Fibroblast of lung (primary cell): ENCODE measurements at places on chromosomes 3 and 15. TPM values are rescaled to one million over a fixed set of nuclear protein-coding genes. Genes with fewer than 3 reads are reported as not detected.

DNA sequence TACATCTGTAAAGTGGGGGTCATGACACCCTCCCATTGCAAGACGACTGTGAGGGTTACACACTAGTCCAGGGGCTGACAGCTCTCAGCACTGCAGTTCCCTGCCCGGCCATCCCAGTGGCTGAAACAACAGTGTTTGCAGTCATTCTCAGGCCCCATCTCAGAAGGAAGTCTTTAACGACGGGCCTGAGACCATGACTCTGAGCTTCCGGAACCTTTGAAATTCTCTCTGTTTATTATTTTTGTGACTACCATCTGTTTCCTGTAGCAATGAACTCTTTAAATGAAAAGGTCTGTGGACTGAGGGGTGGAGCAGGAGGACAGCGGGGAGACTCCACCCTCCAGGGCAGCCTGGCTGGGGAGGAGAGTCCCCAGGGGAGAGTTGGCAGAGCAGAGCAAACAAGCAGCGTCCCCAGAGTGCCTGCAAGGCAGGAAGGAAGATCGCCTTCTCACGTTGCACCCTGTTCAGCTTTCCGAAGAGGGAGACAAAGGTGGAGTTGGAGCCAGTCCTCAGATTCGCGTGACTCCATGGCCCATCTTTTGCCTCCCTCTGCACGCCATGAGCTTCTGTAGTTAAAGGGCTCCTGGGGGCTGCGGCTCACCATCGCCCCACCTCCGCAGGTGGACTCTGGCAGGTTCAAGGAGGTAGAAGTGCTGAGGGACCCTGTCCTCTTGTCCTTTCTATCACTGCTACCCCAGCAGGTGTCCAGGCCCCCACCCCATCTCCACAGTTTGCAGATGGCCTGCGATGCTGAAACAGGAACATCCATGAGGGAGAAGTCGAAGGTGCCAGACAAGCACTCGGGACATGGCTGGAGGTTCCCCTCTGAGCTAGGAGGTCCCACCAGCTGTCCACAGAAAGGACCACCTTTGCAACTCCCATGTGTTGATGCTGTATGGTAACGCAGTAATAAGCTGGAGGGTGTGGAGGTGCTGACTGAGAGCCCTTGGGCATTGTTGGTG is 525.8 kb upstream of the PROK2 start:
- no peaks in the 10 kb centered on the region for H3K27me3 ChIP-seq
- H3K4me3 ChIP-seq = no peak overlapping the region
- peak; percentile 76 for DNase-seq
- peaks cover 6% of the 10 kb centered on the region for H3K4me1 ChIP-seq

Gene CCR3
- 0.17 and 0.26 TPM in 2 replicates for total RNA-seq

DNA sequence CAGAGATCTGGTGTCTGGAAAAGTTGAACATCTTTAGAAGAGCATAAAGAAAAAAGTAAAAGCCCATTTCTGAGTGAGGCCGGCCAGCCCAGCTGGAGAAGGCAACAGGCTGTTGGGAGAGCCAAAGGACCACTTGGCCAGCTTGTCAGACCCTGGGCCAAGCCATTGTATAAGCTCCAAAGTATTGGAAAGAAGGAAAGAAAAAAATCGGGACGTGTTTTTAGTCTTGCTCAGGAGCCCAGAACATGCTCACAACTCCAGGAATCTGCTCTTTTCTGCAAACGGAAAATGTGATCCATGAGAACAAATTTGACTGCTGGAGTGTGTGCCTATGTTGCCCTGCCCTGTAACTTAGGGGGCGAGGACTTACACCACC is 10.4 kb upstream of the CLPX start:
- peaks cover 5% of the 10 kb centered on the region for H3K27me3 ChIP-seq
- DNase-seq = no peak

GRCh38 chr3:127865941-127866340 is 43.6 kb upstream of the MGLL start:
- no peaks in the 10 kb centered on the region for H3K36me3 ChIP-seq
- H3K4me3 ChIP-seq = no peak overlapping the region
- no peaks in the 10 kb centered on the region for H3K27me3 ChIP-seq
- H3K4me1 ChIP-seq = no peaks in the 10 kb centered on the region

DNA sequence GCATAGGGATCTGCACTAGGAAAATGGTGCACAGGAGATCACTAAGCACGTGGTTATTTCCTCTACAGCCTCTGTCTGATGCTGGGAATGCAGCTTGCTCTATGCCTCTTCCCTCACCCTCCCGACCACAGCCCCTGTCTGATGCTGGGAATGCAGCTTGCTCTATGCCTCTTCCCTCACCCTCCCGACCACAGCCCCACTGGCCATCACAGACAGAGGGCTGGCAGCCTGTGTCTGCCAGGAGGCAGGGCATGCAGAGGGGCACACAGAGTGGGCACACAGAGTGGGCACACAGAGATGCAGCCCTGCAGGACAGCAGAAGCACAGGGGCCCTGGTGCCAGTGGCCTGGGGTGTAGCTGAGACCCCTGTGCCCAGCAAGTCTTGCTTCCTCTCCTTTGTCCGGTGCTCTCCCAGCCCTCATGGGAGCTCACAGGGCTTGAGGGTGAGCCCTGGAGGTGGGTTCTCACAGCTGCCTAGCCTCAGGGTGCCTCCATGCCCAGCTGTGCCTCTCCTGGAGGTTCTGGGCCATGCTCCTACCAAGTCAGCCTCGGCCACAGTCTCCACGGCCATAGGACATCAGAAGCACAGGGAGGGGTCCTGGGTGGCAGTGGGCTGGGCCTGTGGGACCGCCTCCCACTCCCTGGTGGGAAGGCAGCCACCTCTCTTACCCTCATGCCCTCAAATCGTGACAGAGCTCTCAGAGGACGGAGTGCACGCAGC is 65.8 kb downstream of the EXOG start:
- H3K27me3 ChIP-seq = no peaks in the 10 kb centered on the region
- H3K36me3 ChIP-seq = no peaks in the 10 kb centered on the region
- no peak overlapping the region for H3K4me3 ChIP-seq

DNA sequence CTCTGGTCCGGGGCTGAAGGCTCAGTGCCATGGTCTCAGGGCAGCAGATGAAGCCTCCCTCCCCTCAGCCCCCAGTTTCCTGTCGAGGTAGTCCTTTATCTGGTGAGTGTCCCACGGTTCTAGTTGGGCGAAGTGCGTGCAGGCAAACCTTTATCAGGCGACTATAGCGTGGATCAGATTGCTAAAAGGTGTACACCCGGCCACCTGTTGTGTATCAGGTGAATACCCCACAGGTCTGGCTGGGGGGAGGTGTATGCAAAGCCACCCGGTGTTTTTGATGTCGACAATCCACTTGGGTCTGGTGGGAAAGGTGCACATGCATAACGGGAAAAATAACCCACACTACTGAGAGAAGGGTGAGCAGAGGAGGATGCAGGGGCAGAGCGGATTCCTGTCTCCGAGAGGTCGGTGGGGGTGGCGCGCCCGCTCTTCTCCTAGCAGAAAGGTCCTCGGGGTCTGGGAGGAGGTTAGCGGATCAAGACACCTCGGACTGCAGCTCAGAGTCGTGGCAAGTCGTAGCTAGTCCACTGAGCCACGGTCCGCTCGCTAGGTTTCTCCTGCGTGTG is 507 bp downstream of the SLC12A6 start:
- H3K36me3 ChIP-seq = no peaks in the 10 kb centered on the region
- peak overlapping the region; percentile 52 for H3K27ac ChIP-seq
- H3K4me3 ChIP-seq = peak overlapping the region; percentile 77
- no peaks in the 10 kb centered on the region for H3K27me3 ChIP-seq
- H3K4me1 ChIP-seq = peaks cover 7% of the 10 kb centered on the region

Gene THAP10
- 2.3 and 5.0 TPM in 2 replicates for total RNA-seq

DNA sequence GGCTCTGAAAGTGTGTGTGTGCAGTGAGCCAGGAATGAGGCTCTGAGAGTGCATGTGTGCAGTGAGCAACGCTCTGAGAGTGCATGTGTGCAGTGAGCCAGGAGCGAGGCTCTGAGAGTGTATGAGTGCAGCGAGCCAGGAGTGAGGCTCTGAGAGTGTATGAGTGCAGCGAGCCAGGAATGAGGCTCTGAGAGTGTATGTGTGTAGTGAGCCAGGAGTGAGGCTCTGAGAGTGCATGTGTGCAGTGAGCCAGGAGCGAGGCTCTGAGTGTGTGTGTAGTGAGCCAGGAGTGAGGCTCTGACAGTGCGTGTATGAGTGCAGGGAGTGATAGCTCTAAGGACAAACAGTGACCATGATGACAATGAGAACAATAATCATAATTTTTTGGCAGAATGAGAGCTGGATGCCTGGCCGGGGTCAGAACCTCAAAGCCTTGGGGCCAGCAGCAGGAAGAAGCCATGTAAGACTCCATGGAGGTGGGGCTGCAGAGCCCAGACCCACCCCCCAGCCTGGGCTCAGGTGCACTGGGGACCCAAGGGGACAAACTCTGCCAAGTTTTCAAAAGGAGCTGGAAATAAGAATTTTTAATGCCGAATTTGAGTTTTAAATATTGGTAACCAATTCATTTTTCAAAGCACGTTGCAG is 85.7 kb upstream of the PRR20G start:
- no peak for DNase-seq
- H3K36me3 ChIP-seq = no peaks in the 10 kb centered on the region
- H3K27ac ChIP-seq = no peak overlapping the region

- no peaks in the 10 kb centered on the region for H3K4me1 ChIP-seq
- no peaks in the 10 kb centered on the region for H3K27me3 ChIP-seq
- no peak overlapping the region for H3K27ac ChIP-seq
- no peak for DNase-seq
- H3K36me3 ChIP-seq = no peaks in the 10 kb centered on the region
These were observed 356.1 kb downstream of the OTOL1 start for GRCh38 chr3:161852744-161853143.

Gene C3orf85
- total RNA-seq = not detected in 2 replicates

DNA sequence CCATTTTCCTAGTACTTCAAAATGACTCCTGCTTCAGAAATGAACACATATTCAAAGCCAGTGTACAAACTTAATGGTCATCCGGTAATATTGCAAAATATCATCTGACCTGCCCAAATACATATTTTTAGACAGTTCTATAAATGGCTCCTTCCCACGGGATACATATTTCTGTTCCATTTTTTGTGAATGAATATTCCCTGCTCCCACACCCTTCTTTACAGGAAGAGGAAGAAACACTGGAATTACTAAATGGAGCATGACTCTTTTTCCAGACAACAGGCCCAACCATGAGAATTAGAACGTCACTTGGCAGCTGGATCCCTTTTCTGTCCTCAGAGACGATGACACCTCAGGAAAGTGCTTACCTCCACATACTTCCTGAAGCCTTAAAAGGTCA is 38.0 kb upstream of the CBLB start:
- peak overlapping the region; percentile 88 for H3K27ac ChIP-seq
- no peaks in the 10 kb centered on the region for H3K36me3 ChIP-seq

Gene SCN11A
- under 0.01 and 0.17 TPM in 2 replicates for total RNA-seq

GRCh38 chr3:171860830-171861535 is 17.8 kb downstream of the TMEM212 start:
- H3K4me1 ChIP-seq = no peaks in the 10 kb centered on the region
- no peak overlapping the region for H3K27ac ChIP-seq
- DNase-seq = peak; percentile 90
- H3K4me3 ChIP-seq = no peak overlapping the region

Gene TGM4
- total RNA-seq = not detected in 2 replicates

Gene TYRO3
- 9.8 and 14.9 TPM in 2 replicates for total RNA-seq

Gene DNAH12
- under 0.01 and 0.17 TPM in 2 replicates for total RNA-seq

Gene TEX55
- not detected in 2 replicates for total RNA-seq

DNA sequence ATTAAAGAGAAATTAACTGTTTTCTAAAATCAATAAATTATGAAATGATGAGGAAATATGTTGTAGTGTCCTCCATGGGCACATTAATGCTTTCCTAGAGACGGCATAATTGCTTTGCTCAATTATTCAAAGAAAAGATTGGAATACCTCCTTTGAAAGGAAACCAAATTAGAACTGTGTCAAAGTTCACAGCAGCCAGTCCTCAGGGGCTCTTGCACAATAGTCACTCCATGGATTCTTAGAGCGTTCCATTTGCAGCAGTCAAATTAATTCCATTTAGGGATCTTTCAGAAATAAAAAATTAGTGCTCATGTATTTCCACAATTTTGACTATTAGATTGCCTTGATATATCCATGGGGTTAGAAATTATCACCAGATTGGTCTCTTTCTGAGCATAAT is 841.6 kb upstream of the DPPA4 start:
- H3K27ac ChIP-seq = no peak overlapping the region
- no peak overlapping the region for H3K4me3 ChIP-seq
- no peaks in the 10 kb centered on the region for H3K36me3 ChIP-seq
- no peak for DNase-seq
- no peaks in the 10 kb centered on the region for H3K27me3 ChIP-seq

- no peaks in the 10 kb centered on the region for H3K4me1 ChIP-seq
- no peak overlapping the region for H3K27ac ChIP-seq
- DNase-seq = no peak
These were observed 410.7 kb downstream of the GRM7 start for GRCh38 chr3:7271631-7272030.

Gene ITPR1
- total RNA-seq = 48.0 and 87.0 TPM in 2 replicates

Gene SCN5A
- 0.50 and 0.77 TPM in 2 replicates for total RNA-seq

DNA sequence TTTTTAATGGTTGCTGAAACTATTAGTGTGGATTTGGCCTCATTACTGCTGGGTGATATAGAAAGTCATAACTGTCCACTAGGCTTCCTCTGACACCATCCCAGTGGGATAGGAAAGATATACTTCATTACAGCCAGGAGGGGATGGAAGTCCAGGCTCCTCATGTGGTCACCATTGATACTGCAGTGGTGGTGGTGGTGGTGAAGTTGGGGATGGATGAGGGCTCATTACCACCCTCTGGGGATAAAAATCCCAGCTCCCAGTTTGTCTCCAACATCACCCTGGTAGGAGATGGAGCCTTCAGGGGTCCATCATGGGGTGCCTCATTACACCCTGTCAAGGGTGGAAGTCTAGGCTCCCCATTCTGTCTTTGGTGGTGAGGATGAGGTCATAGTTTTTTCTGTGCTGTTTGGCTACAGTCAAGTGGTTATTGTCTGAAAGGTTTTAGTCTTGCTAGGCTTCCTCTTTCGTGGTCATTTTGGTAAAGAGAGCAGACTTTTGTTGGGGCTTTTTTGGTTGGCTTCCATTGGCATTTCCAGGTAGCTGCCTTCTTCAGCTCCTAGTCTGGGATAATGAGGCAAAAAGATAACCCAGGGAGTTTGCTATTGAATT is 30.1 kb upstream of the FILIP1L start:
- H3K27me3 ChIP-seq = no peaks in the 10 kb centered on the region
- H3K27ac ChIP-seq = no peak overlapping the region
- H3K4me1 ChIP-seq = no peaks in the 10 kb centered on the region
- no peaks in the 10 kb centered on the region for H3K36me3 ChIP-seq
- no peak for DNase-seq

DNA sequence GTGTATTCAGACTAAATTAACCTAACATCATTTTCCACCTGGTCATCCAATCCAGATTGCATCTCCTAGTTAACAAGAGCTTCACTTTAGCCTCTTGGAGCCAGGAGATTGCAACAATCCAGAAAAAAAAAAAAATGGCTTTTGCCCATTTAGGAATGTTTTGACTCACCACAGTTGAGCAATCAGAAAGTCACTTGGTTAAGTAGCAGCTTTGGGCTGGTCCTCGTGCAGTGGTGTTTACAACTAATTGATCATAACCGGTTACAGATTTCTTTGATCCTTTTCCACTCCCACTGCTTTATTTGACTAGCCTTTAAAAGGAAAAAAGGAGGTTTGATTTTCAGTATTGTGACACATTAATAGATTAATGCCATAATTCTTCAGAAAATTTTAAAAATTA is 688.8 kb upstream of the CCDC54 start:
- H3K4me1 ChIP-seq = no peaks in the 10 kb centered on the region
- no peaks in the 10 kb centered on the region for H3K27me3 ChIP-seq
- H3K27ac ChIP-seq = no peak overlapping the region
